ENCODE measurements at places on chromosomes 16 and 17. TPM values are rescaled to one million over a fixed set of nuclear protein-coding genes. Genes with fewer than 3 reads are reported as not detected.

Gene CLEC18A
- 0.13 TPM for total RNA-seq

Gene PIRT
- total RNA-seq, result not detected

Gene UMOD
- not detected for total RNA-seq

GRCh38 chr17:32276171-32276601 is 10.6 kb downstream of the RHBDL3 start:
- no peak for DNase-seq

- DNase-seq, result no peak
These were observed 38.6 kb upstream of the BRD7 start for GRCh38 chr16:50407351-50407750.

Data from cardiac septum (tissue), 1 donor.